Vagina (tissue), 2 donors: ENCODE measurements at places on chromosomes 11 and 22. TPM values are rescaled to one million over a fixed set of nuclear protein-coding genes. Genes with fewer than 3 reads are reported as not detected.

INS gene
- total RNA-seq: not detected

DNA sequence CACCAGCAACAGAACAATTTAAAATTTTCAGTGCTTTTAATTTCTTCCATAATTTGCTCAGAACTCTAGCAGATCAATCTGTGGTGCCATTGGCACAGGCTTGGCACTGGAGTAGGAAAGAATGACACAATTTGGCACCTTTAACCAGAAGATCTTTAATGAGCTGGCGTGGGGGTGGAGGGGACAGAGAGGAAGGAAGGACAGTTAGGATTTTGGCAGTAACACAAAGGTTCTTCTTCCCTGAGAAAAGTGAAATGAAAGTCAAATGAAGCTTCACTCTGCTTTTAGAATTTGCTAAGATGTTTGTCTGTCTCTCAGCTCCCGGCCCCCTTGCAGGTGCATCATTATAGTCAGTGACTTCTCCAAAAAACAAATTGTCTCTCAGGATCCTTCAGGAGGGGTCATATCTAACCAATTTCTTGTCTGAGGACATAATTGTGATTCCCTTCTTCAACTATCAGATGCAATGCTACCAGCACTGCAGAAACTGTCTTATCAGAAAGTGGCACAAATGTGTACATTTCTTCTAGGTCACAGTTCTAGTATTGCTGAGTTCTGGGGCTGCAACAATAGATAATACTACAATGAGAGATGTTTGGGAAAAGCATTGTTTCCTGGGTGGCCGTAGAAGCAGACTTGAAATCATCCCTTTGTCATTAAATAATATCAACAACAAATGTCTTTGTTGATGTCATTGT, 66.8 kb downstream of the CSTPP1 start:
- DNase-seq: no peak

GRCh38 chr11:27722117-27722952, 22.1 kb upstream of the BDNF start:
- no peak for DNase-seq

GRCh38 chr22:33382436-33382835, 324.3 kb upstream of the SYN3 start:
- DNase-seq: no peak

GRCh38 chr11:94134651-94135512, 6.2 kb downstream of the PANX1 start:
- DNase-seq: no peak

DNA sequence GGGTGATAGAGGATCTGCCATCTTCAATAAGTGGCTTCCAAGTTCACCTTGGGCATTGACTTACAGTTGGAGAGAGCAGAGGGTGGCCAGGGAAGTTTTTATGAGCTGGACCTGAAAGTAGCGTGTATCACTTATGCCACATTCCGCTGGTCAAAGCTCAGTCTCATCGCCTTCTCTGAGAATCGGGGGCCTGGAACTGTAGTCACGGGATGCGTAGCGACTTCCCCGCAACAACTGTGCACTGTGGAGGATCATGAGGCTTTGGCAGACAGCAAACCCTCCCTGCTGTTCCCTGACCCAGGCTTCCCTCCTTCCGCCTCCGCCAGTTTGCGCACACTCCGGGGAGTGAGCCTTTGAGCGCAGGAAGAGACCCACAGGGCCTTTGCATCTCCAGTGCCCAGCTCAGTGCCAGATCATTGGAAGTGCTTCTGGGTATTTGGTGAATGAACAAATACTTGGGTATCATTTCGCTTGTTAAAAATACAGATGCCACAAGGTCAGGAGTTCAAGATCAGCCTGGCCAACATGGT, 95.5 kb downstream of the CEP164 start:
- no peak for DNase-seq

GRCh38 chr11:114027391-114027790, 32.1 kb upstream of the ZBTB16 start:
- DNase-seq: no peak
